Germinal center (tissue), 1 donor: ENCODE measurements at places on chromosomes 2 and 18.

DNA sequence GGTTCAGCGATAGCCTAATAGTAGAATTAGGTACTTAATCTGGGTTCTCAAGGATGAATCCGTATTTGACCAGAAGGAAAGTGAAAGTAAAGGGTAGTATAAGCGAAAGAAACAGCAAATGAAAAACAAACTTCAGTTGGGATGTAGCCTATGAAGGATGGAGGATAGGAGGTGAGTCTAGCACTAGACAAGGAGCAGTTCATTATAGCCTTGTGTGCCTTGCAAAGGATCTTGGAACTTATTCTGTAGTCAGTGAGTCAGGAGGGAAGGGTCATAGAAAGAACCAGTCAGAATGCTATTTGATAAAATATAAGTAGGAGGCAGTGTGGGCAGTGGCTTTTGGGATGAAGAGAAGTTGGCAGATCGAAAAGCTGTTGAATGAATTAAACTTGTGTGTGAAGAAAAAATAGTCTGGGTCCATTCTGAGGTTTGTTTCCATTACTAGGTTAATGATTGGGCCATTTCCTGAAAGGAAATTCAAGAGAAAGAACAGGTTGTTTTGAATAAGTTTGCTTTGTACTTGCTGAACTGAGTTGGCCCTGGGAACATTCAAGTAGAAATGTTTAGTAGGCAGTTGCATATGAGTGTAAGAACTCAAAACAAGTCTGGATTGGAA lies 48.5 kb downstream of the ANKRD12 start:
- DNase-seq, result no peak

- DNase-seq, result no peak
These were observed 116.8 kb upstream of the PKDCC start for GRCh38 chr2:41930807-41931566.

DNA sequence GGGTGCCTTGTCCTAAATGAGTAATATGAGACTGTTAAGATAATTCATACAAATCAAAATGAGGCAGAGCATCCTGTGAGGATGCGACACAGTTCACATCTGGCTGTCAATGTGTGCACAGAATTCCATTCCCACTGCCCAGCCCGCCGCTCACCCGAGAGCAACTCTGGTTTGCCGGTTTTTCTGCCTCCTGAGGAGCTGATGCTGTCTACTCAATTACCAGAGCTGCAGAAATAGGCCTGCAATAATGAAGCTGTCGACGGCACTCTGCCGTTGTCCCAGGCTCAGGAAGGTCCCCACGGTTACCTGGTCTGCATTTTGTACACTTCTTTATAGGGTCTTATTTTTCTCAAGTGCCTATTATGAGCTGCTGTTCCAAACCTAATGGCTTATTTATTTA lies 55.7 kb upstream of the LYPD1 start:
- no peak for DNase-seq

- peak; percentile 12 for DNase-seq
These were observed 495 bp downstream of the TMEM169 start for GRCh38 chr2:216082117-216082711.

GRCh38 chr18:27110319-27110718 lies 74.8 kb downstream of the CHST9 start:
- DNase-seq, result no peak

DNA sequence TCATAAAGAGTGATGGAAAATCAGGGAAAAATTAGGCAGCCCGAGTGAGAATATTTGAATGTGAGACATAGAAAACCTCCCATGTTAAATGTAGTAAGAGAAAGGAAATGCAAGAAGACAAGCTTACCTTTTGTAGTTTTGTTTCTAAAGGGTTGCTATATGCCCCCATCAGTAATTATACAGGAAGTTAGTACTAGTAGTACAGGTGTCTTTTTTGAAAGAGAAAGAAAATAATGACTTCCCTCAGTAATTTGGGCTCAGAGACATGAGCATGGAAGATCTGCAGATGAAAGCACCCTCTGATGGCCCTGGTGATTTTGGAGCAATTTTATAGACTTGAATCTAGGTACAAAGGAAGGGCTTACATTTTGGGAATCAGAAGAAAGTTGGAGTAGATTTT lies 80.8 kb downstream of the RHBDD1 start:
- no peak for DNase-seq

GRCh38 chr2:45851576-45852304 lies 200.3 kb downstream of the PRKCE start:
- DNase-seq, result no peak

GRCh38 chr2:24568551-24568950 lies 77.5 kb downstream of the NCOA1 start:
- no peak for DNase-seq

- DNase-seq, result no peak
These were observed 59.8 kb downstream of the TAF4B start for GRCh38 chr18:26286008-26286407.

DNA sequence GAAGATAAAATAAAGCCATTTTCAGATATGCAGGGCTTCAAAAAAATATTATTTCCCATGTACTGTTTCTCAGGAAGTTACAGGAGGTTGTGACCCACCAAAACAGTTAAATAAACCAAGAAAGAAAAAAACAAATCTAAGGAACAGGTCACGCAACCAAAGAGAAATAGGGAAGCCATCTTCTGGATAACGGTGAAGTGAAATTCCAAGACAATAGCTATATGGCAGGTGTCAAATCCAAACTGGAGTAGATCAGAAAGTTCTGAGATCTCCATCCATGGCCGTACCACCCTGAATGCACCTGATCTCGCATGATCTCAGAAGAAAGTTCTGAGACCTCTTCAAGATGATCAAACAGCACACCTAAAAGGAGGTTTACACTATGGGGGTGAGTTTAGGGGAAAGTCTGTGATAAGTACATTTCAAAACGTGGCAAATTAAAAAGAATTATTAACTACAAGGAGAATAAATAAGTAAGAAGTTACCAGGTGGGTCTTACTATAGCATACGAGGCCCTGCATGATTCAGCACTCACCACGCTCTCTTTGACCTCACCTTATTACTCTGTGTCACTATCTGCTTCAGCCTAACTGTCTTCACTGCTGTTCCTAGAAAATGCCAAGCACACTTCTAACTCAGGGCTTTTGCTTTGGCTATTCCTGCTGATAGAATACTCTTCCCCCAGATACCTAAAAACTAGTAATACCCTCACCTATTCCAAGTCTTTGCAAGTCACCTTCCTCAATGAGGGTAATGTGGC lies 29.9 kb downstream of the NBAS start:
- DNase-seq, result no peak

GRCh38 chr18:6797171-6797570 lies 67.7 kb downstream of the ARHGAP28 start:
- no peak for DNase-seq

- DNase-seq, result no peak
These were observed 281.4 kb downstream of the CCDC178 start for GRCh38 chr18:33159151-33159550.

DNA sequence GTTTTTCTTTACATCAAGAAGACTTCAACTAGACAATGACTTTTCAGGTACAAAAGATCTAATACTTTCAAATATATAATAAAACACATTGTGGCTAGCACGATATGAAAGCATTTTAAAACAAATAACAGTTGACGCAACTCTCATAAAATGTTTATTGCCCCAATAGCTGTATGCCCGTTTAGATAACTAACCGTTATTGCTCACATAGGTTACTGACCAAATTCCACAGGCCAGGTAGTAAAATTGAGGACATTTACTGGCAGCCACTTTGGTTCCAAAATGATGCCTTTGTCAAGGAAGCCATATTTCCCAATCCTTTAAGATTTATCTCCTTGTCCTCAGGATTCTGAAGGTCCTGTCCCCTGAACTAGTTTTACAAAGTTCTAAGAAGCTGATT lies 2.9 kb upstream of the REG1B start:
- DNase-seq, result no peak
